ENCODE measurements at places on chromosomes 2 and 18.
A peak's percentile ranks its signal among the peaks of the same experiment; 100 is the strongest.

GRCh38 chr2:82237994-82238662 is 1933.6 kb upstream of the LRRTM1 start:
- no peak for DNase-seq

DNA sequence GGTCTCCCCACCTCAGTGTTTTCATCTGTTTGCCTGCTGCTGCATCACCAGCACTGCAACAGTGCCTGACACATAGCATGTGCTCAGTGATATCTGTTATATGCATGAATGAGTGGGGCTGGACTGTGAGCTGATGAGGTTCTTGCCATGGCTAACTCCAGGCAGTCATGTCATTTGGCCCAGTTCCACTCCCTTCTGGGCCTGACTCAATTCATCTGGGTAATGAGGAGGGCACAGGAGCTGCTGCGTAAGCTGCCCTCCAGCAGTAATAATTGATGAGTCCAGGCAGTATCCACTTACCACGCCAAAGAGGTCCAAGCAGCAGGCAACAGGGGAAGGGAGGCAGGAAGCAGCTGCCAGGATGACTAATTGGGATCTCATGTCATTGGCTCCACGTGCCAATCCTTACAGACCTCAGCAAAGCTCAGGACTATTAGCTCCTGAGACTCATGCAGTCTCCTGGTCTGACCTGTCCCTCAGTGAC is 34.1 kb upstream of the MAT2A start:
- no peak for DNase-seq

- DNase-seq: no peak
Observed at GRCh38 chr2:173040729-173041128, 34.9 kb upstream of the MAP3K20 start.

DNA sequence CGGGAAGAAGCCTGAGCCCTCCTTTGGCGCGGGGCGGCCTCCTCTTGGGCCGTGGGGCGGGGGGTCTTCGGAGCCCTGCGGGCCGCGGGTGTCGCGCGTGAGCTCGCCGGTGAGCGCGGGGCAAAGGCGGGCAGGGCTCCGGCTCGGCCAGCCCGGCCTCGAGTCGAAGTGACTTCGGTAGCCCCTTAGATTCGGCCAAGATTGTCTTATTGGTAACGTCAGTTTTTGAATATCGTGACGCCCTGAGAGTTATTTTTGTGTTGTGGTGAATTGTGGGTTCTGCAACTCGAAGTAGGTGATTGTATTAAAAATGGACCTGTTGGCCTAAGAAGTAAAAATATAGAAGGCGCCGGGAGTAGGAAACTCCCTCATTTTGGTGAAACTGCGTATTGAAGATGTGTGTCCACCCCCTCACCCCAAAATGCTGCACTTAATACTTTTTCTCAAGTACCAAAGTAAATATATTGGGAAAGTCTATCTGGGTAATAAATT is 669 bp downstream of the MARCHF7 start:
- peak; percentile 60 for DNase-seq
